AG08396 (cell line): ENCODE measurements at places on chromosomes 2 and 18.
A peak's percentile ranks its signal among the peaks of the same experiment; 100 is the strongest.

DNA sequence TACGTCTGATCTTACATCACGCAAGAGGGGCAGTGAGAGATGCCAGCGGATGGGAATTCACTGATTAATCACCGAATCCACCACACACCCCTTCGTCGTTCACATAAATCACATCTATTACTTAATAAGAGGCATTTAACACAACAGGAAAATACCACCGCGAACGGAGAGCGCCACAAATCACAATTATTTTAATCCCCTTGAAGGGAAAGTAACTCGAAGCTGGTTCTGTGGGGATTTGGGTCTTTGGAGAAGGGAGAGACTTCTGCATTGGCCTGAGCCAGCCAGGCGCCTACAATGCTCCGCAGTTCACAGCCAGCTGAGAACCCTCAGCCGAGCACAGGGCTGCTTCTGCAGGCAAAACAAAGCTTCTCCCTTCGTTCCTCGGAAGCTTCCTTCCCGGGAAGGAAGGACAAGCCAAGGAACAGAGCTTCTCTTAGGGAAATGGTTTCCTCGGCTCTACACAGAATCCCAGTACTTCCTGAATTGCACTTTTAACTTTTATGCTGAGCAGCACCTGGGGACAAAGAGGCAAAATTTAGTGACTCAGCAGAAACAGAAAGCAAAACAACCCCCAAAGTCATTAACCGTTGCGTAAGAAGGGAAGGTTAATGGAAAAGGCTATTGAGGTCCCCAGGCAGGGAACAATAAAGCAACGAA, at the start of gene LRP1B:
LRP1B (minus strand) TSS at position 7 of the 660 bp plus-strand sequence. CDS start 287 bp downstream, outside the sequence.
- DNase-seq, result peak; percentile 15

GRCh38 chr2:40403233-40403836, 48.6 kb downstream of the SLC8A1 start:
- peak; percentile 40 for DNase-seq

GRCh38 chr2:122800781-122801180, 1045.3 kb downstream of the TSN start:
- DNase-seq, result no peak

DNA sequence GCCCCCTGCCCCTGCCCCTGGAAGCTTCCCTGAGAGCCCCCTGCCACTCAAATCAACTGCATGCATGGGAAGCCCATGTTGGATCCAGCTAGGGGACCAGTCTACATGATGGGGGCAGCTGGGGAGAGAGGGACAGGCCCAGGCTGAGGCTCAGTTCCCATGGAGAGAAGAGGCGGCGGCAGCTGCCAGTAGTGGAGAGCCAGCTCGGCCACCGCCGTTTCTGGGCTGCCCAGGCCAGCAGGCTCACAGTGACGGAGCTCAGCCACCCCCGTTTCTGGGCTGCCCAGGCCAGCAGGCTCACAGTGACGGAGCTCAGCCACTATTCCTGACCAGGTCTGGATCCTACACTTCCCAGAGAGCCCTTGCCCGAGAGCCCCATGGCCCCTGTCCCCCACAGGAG, 3.6 kb downstream of the MAB21L4 start:
- DNase-seq, result no peak

DNA sequence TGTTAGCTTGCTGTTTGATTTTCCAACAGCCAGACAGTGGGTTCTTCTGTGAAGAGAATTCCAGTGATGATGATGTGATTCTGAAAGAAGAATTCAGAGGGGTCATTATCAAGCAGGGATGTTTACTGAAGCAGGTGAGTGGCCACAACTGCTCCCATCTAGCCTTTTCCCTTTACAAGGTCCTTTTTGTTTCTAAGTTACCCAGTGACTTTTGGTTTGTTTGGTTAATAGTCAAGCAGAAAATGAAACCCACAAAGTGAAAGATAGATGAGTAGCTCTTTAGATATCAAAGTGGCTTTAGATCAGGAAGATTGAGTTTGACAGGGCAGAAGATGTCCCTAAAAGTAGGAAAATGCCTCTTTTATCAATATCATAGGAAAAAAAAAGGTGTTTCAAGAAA, 23.3 kb downstream of the PLEK start:
- DNase-seq, result no peak
